ENCODE measurements at places on chromosomes 3 and 15.
A peak's percentile ranks its signal among the peaks of the same experiment; 100 is the strongest.

GRCh38 chr3:51637941-51638471 lies 33.0 kb upstream of the TEX264 start:
- DNase-seq, result peak; percentile 36

- DNase-seq, result no peak
Observed at GRCh38 chr3:46628901-46629369, 16.6 kb downstream of the FAM240A start.

- DNase-seq, result no peak
Observed at GRCh38 chr15:63830113-63830512, 3.6 kb downstream of the HERC1 start.

DNA sequence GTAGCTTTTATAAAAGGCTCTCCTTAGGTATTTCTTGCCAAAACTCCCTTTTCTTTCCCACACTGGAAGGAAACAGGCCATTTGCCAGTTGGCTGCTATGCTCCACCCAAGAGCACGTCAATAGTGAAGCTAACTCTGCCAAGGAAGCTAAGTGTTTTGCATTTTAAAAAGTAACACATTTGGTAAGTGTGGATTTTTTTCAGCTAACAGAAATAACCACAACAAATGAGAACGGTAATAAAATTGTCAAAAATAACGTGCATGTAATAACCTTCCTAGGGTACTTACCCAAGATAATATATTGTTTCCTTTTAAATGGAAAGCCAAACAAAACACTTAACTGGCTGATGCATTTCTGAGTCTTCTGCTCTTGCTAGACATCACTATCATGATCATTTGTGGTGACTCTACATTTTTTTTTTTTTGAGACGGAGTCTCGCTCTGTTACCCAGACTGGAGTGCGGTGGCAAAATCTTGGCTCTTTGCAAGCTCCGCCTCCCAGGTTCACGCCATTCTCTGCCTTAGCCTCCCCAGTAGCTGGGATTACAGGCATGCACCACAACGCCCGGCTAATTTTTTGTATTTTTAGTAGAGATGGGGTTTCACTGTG lies 4.6 kb downstream of the DPP8 start:
- DNase-seq, result no peak

GRCh38 chr3:135199137-135199536 lies 404.1 kb downstream of the EPHB1 start:
- no peak for DNase-seq

- DNase-seq, result no peak
Observed at GRCh38 chr3:177300842-177301241, 103.6 kb upstream of the TBL1XR1 start.

DNA sequence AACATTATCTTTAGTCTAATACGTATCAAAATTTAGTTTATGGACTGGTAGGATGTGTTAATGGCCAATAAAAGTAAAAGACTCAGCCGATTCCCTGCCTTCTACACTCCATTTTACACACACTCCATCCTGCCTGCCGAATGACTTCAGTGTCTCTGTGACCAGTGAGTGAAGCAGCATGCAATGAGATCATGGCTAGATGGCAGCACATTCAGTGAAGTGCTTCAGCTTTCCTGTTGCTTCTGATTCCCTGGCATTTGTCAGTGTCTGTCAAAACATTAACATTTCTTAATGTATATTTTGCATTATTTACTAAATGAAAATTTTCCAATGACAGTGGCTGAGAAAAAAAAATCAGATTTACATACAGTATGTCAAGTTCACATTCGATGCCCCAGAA lies 412.0 kb downstream of the FHIT start:
- DNase-seq, result peak; percentile 1

GRCh38 chr3:140170612-140171011 lies 235.6 kb downstream of the CLSTN2 start:
- no peak for DNase-seq

DNA sequence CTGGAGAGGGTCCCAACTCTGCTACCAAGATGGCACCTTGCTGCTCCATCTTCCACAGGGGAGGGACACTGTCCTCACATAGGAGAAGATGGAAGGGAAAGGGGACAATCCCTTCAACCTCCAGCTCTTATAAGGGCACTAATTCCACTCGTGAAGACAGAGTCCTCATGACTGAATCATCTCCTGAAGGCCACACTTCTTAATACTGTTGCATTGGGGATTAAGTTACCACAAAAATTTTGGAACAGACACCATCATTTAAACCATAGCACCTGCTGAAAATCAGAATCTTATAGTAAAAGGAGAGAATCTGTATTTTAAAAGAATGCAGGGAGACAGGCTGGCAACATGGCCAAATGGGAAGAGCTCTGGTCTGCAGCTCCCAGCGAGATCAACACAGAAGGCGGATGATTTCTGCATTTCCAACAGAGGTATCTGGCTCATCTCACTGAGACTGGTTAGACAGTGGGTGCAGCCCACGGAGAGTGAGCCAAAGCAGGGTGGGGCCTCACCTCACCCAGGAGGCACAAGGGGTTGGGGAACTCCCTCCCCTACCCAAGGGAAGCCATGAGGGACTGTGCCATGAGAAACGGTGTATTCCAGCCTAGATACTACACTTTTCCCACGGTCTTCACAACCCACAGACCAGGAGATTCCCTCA lies 69.4 kb upstream of the LIPC start:
- no peak for DNase-seq

- no peak for DNase-seq
Observed at GRCh38 chr3:171446801-171447578, 13.2 kb downstream of the TNIK start.

DNA sequence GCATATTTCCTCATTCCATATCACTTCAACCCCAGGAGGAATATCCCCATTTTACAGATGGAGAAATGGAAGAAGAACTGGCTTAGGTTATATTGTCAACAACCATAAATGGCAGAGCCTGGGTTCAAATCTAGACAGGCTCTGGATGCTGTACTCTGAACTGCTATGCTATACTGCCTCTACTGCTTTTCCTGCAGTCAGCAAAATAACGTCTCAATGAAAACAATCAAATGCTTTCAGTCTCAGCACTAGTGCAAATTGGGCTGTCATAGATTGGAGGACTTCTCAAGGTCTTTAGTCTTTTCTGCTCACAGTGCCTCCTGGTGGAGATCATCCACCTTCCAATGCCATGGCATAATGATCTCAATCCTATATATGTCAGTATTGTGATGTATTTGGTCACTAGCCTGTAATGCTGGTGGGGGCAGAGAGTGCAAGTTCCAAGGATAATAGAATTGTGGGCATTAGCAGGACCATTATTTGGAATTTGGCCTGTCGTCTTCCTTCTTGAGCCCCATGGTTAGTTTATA lies 285.0 kb downstream of the CLSTN2 start:
- DNase-seq, result no peak

- peak; percentile 81 for DNase-seq
Observed at GRCh38 chr3:115623044-115623868, at the start of gene GAP43. Gene GAP43 (plus strand): TSS chr3:115623510. CDS start chr3:115623690, 180 bp downstream.

DNA sequence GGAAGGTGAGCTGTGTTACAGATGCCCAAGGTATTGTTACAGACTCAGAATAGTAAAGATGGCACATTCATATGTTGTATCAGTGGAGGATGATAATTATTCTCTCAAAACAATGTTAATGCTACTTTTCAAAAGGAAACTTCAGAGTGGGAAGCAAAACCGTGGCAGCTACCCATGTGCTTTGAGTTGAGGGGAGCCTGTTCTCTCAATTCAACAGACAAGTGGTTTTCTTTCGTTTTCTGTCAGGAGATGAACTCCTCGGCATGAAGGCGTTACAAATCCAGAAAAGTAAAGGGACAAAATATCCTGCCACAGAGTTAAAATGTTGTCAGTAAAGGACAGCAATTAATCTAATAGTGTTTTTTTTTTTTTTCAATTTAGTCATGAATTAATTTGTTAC lies 629.4 kb upstream of the GBE1 start:
- DNase-seq, result no peak

GRCh38 chr3:30356866-30357753 lies 249.3 kb upstream of the TGFBR2 start:
- no peak for DNase-seq

Data from SK-N-DZ (cell line).